ENCODE measurements at places on chromosomes 5 and 9.

GRCh38 chr5:153619771-153620170, 129.3 kb downstream of the GRIA1 start:
- no peak for DNase-seq

- DNase-seq, result no peak
Measured at GRCh38 chr5:103590221-103590620, 27.6 kb upstream of the NUDT12 start.

DNA sequence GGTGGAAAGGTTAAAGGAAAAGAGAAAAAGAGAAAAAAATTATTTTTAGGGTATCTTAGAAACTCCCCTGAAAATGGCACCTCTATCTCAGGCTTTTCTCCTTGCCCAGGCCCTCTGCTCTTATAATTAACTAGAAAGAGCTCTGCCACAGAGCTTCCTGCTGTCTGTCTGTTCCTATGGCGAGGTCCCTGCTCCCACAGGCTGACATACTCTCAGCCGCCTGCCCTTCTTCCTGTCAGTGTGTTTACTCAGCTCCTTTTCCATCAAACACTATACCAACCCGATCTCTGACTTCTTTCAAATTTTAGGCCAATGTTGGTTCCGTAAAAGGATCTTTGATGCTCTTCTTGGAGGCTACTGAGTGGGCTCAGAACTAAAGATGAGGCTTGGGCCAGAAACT, 482.6 kb downstream of the DMAC1 start:
- no peak for DNase-seq

- no peak for DNase-seq
Measured at GRCh38 chr5:95864944-95865504, 42.5 kb upstream of the GLRX start.

GRCh38 chr9:118463419-118463818, 759.2 kb downstream of the TLR4 start:
- DNase-seq, result no peak

GRCh38 chr5:173581408-173582215, 34.8 kb downstream of the BOD1 start:
- peak; percentile 14 for DNase-seq

DNA sequence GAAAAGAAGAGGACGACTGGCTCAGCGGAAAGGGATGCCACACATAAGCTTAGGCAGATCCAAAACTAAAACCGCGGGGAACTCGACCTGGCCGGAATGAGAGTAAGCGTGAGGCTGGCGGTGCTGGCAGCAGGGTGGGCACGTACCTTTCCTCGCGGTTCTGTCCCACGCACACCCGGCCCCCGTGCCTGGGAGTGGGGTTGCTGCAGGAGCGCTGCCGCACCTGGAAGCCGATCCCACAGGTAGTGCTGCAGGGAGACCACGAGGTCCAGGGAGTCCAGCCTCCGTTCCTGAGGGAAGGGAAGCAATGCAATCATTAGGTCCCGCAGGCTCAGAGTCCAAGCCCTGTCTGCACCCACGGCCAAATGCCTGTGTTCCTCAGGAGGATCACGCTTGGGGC, 427.0 kb downstream of the SEMA5A start:
- DNase-seq, result no peak

DNA sequence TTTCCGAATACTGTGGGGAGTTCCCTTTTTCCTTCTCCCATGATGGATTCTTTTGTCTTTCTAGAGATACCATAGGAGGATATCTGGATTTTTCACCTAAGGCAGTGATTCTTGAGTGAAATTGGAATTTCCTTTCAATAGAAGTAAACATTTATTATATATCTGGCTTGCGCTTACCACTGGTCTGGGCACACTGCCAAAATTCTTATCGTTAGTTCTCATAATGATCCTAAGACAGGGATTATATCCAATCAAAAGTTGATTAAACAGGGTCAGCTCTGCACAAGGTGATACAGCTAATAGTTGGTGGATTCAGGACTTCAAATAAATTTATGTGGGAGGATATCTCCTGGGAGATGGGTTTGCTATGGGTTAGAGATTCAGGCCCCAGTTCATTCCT, 9.6 kb downstream of the TLE4 start:
- DNase-seq, result no peak

DNA sequence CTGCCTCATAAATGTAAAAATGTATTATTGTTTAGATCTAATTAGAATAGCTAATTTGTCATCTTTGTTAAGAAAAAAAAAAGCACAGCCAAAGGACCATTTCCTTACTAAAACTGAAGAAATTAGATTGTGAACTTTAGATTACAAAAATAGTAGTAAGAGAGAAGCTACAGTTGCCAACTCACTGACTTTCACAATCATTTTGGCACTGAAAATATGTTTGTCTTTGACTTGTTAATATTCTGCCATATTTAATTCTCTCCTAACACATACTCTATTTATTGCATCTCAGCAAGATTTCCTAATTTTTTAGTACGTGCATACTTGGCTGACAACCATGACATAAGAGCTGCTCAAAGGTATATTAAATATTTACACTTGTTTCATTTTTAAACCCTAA, 297.1 kb downstream of the TUSC1 start:
- DNase-seq, result no peak

DNA sequence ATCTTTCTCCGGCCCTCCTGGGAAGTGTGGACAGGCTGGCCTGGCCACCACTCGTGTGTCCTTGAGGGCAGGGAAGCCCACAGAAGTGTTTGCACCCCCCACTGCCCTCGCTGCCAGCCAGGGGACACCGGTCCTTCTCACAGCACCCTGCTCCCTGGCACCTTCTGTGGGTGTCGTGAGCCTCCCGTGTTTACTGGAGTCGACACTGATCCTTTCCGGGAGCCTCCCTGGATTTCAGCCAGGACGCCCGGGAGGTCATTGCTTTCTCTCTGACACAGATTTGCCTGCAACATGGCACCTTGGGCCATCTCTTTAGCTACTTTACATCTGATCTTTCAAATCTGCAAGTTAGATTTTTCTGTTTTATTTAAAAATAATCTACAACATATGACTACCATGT, 120.4 kb upstream of the CACNA1B start:
- no peak for DNase-seq

DNA sequence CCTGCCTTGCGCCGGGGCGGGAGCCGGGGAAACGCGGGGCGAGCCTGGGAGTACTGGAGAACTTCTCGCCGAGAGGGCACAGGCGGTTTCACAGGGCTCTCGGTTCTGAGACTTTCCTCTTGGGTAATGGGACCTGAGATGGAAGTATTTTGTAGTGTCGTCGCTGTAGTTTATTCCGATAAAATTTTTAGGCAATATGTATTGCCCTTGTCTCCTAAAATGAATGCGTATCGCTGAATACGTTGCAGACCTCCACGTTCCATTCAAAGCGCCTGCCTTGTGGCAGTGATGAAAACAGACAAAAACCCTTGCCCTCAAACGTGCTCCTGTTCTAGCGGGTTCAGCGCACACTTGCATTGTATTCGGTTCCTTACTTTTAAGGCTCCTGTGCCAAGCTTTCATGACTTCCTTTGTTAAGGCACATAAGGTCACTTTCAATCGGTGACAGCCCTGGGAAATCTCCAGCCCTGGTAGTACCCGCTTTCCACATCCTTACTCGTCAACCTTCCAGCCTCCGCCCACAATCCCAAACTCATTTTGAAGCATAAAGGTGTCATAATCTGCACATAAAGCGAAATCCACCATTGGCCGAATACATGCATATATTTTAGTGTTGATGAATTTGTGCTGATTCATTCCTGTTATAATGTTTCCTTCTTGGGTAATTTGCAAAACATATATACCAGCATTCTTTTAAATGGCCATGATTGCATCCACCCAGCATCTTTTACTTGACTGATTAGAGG, 694 bp downstream of the RMI1 start:
- peak; percentile 50 for DNase-seq

DNA sequence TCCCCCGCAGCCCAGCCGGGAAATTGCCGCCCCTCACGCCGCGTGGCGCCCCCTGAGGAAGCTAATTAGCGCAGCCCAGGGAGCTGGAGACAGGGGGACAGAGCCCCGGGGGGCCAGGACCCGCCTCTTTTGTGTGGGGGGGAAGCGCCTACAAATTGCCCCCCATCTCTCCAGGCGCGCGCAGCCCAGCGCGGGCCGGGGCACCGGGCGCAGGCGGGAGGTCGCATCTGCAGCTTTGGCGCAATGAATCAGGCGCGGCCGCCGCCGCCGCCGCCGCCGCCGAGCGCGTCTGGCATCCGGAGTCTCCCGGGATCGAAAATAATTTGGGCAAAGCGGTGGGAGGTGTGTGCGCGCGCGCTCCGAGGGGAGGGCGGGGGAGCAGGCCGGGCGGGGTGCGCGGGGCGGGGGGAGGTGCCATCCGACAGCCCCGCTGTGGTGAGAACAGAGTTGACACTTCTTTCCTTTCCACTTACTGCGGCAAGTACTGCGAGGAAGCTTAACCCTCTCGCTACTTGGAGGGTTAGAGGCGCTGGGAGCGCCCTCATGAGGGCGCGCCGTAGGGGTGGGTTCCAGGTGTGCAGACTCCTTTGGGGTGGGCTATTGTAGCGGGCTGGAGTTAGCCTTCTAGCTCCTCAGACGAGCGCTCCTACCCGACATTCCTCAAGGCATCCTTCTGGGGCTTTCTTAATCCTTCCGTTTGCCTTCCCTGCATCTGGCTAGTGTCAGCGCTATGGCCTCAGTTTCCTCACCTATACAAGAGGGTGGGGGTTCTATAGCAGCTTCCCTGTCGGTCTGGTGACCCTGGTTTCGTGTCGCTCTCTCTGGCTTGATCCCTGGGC, 63.1 kb downstream of the CXXC5 start:
- DNase-seq, result peak; percentile 63

- no peak for DNase-seq
Measured at GRCh38 chr5:80206282-80206681, 49.6 kb downstream of the SERINC5 start.

GRCh38 chr5:157025093-157025698, 33.7 kb downstream of the HAVCR1 start:
- DNase-seq, result no peak

DNA sequence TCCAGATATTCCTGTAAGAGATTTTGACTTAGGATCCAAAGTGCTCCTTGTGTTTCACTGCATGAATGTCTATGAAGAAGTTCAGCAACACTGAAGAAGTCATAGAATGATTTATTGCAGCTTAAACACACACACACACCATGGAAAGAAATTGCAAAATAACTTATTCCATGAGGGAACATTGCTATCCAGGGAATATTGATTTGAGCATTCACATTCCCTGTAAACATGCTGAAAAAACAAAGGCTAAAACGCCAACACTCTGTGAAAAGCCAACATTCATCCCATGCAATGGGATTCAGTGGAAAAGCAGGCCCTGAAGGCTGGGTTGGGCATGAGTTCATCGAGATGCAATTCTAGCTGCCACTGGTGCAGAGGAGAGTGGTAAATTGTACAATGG, 109.6 kb upstream of the CXCL14 start:
- DNase-seq, result no peak

- no peak for DNase-seq
Measured at GRCh38 chr5:8446179-8446578, 577.2 kb downstream of the MTRR start.

GRCh38 chr5:61030163-61030482, 85.1 kb downstream of the NDUFAF2 start:
- DNase-seq, result no peak

- DNase-seq, result no peak
Measured at GRCh38 chr5:171957591-171958251, 48.7 kb downstream of the FBXW11 start.

DNA sequence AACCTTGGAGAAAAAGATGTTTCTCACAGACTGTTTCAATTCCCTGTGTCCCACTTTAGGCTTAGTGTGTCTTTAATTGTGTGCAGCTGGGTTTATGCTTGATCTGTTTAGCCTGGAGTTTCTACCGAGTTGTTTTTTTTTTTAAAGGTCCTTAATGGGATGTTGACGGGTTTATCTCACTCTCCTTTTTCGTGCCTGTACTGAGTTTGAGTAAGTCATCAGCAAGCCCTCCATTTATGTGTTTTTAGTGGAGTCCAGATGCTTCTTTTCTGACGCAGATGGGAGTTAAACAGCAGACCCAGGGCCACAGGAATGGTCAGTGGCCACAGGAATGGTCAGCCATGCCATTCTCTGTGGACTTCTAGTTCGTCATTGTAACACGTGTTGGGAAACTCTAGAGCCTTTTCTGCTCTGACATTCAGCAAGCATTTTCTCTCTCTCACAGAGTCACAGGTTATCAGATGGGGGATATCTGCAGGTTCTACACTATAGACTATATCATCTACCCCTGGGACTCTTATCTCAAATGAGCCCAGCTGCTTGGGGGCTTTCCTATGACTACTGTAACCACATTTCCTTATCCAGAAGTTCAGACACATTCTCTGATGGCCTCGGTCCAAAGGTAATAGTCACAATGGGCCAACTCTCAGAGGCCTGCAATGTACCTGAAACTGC, 190.5 kb downstream of the TTLL11 start:
- DNase-seq, result no peak

DNA sequence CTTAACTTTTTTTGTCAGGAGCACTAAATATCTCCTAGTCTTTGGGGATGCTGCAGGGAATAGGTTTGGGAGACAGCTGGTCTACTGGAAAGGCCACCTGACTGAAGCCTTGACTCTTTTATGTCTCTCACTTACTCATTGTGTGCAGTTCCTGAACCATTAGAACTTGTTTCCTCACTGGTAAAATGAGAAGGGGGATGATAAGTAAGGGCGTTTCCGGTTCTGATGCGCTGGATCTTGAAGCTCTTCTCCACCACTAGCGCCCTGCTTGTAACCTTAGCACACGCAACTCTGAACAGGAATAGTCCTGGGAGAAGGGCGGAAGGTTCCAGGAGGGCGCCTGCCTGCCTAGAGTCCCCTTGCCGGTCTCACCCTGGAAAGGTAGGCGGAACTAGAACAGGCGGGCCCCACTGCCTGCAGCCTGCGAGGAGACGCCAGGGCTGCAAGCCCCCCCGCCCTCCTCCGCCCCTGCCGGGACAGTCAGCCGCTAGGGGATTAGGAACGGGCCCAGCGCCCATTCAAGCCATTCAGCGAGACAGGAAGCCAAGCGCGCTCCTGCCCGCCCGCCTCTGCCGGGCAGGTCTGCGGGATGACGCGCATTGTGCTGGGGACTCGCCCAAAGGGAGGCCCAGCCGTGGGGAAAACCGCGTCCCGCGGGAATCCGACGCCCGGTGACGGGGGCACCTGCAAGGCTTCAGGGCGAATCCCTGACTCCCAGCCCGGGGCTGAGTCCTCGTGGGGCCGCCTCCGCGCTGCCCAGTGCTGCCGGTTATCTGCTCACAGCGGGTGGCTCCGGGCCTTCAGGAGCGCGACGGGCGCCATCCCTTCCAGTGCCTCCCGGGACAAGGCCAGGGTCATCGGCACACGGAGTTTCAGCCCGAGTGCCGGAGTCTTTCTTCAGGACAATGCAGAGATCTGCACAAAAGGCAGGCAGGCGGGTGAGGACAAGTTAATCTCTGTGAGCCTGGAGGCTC, 44.0 kb upstream of the XPA start:
- DNase-seq, result no peak

DNA sequence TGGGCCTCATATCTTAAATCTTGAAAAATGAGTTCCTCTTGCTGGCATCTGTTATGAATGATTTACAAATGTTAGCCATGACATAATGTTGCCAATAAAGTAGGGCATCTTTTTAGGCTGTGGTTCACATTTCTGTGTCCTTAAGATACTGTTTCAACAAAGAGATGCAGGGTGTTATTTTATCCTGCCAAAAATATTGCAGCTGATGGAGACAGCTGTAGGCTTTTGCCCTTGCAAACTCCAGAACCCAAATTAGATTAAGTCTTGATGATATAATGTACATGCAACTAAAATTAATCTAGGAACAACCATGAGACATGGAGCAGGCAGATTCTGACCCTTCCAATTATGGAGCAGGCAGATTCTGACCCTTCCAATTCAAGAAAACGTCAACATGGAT, 228.2 kb upstream of the GRIN3A start:
- no peak for DNase-seq
